ENCODE measurements at places on chromosomes 13 and 19. TPM values are rescaled to one million over a fixed set of nuclear protein-coding genes. Genes with fewer than 3 reads are reported as not detected.

The GEMIN7 gene
- 42.0 TPM for total RNA-seq

The TRIM13 gene
- total RNA-seq, result 15.7 TPM

- H3K27me3 ChIP-seq, result no peaks in the 10 kb centered on the region
- H3K27ac ChIP-seq, result no peak overlapping the region
- H3K4me3 ChIP-seq, result no peak overlapping the region
- DNase-seq, result no peak
These were observed 115.9 kb downstream of the ABCC4 start for GRCh38 chr13:95185311-95185710.

DNA sequence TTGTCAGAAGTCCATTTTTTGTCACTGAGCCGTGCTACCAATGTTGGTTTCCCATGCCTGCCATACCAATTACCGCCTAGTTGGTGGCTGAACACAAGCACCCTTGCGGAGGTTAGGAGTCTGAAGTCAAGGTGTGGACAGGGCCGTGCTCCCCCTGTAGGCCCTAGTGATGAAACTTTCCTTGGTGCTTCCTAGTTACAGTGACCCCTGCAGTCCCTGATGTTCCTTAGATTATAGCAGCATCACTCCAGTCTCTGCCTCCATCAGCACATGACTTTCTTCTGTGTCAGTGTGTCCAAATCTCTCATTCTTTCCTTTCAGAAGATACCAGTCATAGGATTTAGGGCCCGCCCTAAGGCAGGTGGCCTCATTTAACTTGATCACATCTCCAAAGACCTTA lies 99.0 kb downstream of the MYO16 start:
- no peak for DNase-seq
- H3K4me3 ChIP-seq, result no peak overlapping the region
- H3K27ac ChIP-seq, result no peak overlapping the region
- H3K36me3 ChIP-seq, result no peaks in the 10 kb centered on the region
